ENCODE measurements at places on chromosomes 7 and 10.
A peak's percentile ranks its signal among the peaks of the same experiment; 100 is the strongest.

DNA sequence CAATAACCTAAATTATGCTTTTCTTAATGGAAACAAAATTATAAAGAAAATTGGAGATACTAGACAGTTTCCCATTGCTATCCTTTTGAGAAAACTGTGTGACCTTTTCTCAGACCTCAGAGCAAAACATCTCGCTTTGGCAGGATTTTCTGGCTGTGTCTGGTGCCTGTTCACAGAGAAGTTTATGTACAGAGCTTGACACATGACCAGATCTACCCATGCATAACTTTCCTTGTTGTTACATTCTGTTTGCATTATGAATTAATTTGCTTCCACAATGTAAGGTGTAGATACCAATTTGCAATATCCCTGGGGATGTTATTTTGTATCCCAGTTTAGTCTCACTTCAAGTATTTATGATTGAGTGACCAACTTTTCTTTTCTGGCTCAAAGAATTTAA lies 565.0 kb downstream of the XPNPEP1 start:
- DNase-seq = no peak

DNA sequence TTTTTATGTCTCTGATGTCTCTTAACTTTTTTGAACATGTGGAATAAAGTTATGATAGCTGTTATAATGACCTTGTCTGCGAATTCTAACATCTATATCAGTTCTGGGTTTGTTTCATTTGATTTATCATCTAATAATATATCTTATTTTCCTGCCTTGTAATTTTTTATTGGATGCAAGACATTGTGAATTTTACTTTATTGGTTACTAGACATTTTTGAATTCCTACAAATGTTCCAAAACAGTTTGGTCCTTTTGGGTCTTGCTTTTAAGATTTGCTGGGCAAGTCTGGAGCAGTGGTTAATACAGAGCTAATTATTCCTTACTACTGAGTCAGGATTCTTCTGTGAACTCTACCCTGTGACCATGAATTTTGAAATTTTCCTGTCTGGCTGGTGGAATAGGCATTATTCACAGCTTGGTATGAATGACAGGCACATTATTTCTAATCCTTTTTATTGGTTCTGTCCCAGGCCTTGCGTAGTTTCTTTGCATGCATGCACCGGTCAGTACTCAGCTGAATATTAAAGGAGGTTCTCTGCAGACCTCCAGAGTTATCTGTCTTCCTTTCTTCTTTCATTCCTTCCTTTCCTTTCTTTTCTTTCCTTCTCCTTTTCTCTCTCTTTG lies 9.0 kb downstream of the CUTC start:
- DNase-seq = no peak

GRCh38 chr7:139703487-139704307 lies 74.1 kb downstream of the HIPK2 start:
- DNase-seq = no peak

GRCh38 chr10:122459561-122460273 lies 1.6 kb upstream of the HTRA1 start:
- no peak for DNase-seq

GRCh38 chr10:49519717-49520116 lies 19.2 kb downstream of the ERCC6 start:
- DNase-seq = no peak

GRCh38 chr10:86211691-86212390 lies 154.8 kb downstream of the GRID1 start:
- DNase-seq = no peak

- DNase-seq = no peak
These were observed 80.1 kb upstream of the EMX2 start for GRCh38 chr10:117462424-117462792.

GRCh38 chr7:159047536-159047935 lies 97.1 kb downstream of the VIPR2 start:
- no peak for DNase-seq

DNA sequence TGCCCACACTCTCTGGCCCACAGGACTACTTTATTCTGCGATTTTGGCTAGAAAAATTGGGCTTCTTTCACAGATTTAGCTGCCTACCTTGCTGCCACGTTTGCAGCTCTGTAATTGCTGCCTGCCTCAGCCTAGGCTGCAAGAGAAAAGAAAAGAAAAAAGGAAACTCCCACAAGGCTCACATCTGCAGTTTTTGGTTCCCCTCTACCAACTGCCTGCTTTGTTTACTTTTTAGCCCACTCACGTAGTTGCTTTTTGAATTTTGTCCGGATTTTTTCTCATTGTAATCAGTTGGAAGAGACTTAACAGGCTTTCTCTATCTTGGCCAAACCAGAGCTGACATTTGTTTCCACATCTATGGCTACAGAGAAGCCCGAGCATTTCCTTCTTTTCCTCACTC lies 24.3 kb downstream of the SUN3 start:
- DNase-seq = no peak

GRCh38 chr10:102758240-102758932 lies 14.6 kb downstream of the WBP1L start:
- DNase-seq = no peak

DNA sequence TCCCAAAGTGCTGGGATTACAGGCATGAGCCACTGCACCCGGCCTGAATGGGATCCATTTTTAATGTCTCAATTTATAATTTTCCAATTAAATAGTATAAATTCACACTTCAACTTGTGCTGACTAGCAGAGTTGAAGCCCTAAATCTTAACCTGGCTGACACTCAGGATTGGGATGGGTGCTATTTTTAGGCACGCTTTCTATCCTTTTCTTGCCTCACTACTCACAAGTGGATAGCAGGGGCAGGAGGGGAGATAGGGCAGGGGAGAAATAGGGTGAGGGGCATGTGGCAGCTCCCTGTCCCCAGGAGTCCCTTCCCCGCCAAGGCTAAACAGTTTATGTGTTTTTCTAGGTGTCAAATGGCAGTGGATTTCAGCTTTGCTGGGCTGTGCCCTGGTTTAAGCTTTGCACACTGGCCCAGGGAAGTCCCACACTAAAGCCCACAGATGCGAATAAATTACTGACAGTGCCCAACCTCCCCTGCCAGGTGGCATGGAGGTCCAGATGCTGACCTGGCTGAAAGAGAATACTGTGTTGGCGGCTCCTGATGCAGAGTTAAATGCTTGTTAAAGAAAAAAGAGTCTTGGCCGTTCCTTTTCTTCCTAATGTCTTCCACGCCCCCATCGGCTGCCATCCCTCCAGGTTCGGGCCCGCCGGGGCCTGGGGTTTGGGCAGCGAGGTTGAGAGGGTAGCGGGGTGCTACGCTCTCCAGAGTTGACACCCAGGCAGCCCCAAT lies 36.2 kb upstream of the EFCAB10 start:
- DNase-seq = no peak

- DNase-seq = no peak
These were observed 36.3 kb downstream of the ARHGAP22 start for GRCh38 chr10:48568546-48568945.

DNA sequence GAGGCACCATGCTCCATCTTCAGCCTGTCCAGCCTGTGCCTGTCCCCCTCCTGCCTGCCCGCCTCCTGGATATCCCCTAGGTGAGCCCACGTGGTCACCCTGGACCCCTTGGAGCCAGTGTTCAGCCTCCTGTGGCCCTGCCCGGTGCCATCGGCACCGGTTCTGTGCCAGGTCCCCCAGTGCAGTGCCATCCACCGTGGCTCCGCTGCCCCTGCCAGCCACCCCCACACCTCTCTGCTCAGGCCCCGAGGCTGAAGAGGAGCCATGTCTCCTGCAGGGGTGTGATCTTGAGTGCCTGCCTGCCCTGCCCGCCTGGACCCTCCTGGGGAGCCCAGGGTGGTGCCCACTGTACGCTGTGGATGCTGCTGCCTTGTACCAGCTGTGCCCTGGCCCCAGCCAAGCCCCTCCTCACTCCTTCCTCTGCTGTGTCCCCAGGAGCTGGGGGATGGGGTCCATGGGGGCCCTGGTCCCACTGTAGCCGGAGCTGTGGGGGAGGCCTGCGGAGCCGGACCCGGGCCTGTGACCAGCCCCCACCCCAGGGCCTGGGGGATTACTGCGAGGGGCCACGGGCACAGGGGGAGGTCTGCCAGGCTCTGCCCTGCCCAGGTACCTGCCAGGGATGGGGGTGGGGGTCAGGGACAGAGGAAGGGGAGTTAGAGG lies 26.2 kb upstream of the ZNF862 start:
- DNase-seq = no peak

DNA sequence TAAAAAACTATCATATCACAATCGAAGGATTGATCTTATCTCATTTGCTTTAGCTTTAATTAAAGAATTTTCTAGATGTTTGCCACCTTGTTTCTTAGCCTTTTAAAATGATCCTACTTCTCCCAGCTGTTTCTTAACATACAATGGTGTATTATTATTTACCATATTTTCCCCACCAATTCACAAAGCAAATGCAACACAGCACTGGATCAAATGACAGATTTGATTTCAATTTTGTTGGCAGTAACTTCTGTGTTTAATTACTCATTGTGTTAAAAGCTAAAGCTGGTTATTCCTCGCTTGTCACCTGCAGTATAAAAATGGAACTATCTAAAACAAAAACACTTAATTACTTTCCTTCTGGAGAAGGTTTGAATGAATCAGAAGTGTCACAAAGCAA lies 19.6 kb downstream of the SVIL start:
- no peak for DNase-seq

DNA sequence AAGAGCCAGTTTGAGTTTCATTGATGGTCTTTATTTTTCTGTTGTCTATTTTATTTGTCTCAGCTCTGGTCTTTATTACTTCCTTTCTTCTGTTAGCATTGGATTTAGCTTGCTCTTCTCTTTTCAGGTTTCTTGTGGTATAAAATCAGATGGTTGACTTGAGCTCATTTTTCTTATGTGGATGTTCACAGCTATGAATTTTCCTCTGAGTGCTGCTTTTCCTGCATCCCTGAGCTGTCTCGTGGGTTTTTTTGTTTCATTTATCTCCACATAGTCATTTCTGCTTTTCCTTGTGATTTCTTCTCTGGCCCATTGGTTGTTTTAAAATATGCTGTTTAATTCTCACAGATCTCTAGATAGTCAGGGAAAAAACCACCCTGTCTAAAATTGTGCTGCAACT lies 19.7 kb downstream of the ADGRA1 start:
- DNase-seq = no peak

GRCh38 chr7:151807846-151808245 lies 69.1 kb downstream of the PRKAG2 start:
- DNase-seq = peak; percentile 79

DNA sequence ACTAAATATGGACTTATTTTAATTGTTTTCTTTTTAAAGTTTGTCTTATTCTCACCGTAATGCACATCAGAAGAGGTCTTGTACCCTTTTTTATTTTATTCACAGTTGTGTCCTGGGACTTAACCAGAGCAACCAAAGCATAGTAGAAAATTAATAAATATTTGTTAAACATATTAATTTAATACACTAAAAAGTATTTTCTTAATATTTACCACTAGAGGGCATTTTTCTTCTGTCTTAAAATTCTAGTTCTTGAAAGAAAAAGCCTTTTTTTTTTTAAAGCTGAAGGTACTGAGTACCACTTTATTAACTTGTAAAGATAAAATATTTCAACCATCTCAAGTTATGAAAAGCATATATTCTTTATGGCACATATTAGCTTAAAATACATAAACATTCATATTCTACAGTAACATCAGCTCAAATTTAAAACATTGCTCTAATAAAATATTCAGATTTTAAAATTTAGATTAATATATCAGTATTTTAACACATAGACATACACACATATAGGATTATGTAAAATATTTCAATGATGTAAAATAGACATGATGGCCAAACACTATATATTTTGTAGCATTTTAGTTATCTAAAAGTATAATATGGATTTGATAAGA lies 260.4 kb downstream of the SEMA3A start:
- DNase-seq = no peak

- peak; percentile 87 for DNase-seq
These were observed 8.8 kb upstream of the INTS1 start for GRCh38 chr7:1512781-1513656.

GRCh38 chr7:116933465-116933864 lies 19.8 kb upstream of the ST7 start:
- no peak for DNase-seq

DNA sequence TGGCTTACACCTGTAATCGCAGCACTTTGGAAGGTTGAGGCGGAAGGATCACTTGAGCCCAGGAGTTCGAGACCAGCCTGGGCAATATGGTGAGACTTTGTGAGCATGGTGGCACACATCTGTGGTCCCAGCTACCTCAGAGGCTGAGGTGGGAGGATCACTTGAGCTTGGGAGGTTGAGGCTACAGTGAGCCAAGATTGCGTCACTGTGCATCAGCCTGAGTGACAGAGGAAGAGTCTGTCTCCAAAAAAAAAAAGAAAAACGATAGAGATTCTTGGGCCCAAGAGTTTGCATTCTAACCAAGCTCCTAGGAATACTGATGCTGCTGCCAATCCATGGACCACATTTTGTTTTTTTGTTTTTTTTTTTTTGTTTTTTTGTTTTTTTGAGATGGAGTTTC lies 12.1 kb downstream of the MYOZ1 start:
- DNase-seq = no peak

DNA sequence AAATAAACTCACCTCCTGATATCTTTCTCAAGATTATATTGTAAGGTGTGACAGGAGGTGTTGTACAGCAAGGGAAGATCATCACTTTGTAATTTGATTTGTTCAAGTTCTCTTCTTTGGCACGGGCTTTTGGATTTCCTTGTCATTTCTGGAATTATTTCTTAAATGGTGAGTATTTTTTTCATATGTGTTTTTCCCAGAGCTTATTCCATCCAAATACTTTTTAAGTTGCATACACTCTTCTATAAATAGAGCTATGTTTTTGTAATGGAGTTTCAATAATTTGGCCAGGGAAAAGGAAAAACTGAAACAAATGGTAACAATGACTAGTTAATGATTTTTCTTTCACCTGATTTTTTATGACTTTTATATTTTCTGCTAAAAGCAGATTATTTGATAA lies 92.5 kb downstream of the CFAP58 start:
- no peak for DNase-seq

- DNase-seq = no peak
These were observed 11.3 kb upstream of the ZNF518A start for GRCh38 chr10:96118604-96119450.

DNA sequence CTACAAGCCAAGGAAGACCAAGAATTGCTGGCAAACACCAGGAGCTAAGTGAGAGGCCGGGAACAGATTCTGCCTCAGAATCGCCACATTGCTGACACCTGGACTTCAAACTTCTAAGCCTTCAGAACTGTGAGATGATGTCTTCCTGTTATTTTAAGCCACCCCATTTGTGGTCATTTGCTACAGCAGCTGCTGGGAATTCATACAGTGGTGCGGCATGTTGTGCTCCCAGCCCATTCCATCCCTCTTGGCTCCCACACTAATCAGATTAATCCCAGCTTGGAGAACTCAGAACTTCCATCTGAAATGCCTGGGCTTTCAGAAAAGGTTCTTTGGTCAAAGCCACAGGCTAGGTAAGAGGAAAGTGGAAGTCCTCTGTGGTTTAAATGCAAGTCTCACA lies 24.9 kb downstream of the TCAF1 start:
- DNase-seq = no peak

GRCh38 chr7:155800741-155801267 lies 11.5 kb downstream of the SHH start:
- DNase-seq = no peak

- no peak for DNase-seq
These were observed 306.7 kb downstream of the CRPPA start for GRCh38 chr7:16114633-16115032.

All from CD14-positive monocyte (primary cell).